NCI-H748 treated with DMSO at 0.1 percent for 48 hours (cell line): ENCODE measurements at places on chromosomes 12 and 14.

- no peak for DNase-seq
Observed at GRCh38 chr12:89250636-89251035, 101.7 kb downstream of the DUSP6 start.

DNA sequence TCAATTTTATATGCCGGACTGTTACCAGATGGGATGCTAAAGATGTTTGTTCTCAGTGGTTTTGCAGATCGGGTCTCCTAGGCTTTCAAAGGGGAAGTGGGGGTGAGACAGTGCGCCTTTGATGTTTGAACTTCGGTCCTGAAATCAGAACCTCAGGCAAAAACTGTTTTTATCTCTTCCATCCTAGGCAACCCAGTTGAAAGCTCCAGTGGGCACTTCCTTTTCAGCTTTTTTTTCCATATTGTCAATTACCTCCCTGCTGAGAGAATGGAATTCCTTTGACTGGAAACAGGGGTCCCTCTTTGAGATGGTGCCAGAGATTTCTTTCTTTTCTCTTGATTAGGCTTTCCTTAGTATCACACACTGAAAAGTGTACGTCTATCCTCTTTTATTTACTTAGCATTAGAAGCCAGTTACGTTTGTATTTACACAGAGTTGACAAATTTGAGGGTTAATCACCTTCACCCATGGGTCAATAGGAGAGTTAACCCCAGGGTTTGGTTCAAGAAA, 40.0 kb downstream of the NUAK1 start:
- no peak for DNase-seq

GRCh38 chr12:81596558-81596957, 162.6 kb downstream of the PPFIA2 start:
- DNase-seq = peak; percentile 51

DNA sequence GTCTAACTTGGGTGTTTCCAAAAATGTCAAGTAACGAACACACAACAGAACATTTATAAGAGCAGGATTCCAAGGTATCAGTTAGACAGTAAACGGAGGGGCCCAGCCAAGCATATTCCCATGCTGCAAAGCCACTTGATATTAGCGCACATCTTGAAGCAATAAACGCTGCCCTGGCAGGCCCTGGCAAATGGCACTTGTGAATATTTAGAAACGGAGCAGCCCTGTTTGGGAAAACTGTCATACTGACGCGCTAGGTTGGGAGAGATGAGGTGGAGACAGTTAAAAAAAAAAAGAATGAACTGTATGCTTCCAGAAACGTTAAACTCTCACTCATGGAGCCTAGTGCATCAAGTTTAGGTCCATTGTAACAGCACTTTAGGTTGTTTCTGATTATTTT, 9.3 kb downstream of the DGLUCY start:
- no peak for DNase-seq

- peak; percentile 11 for DNase-seq
Observed at GRCh38 chr12:3202734-3203446, 125.7 kb downstream of the TSPAN9 start.

GRCh38 chr14:40010961-40011360, 578.7 kb upstream of the FBXO33 start:
- DNase-seq = no peak

DNA sequence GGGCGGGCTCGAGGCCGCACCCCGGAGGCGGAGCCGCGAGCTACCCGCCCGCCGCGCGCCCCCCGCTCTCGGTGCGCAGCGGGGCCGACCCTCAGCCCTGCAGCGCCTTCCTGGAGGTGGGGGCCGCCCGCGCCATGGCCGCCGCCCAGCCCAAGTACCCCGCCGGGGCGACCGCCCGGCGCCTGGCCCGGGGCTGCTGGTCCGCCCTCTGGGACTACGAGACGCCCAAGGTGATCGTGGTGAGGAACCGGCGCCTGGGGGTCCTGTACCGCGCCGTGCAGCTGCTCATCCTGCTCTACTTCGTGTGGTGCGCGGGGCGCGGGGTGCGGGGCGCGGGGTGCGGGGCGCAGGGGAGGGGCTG, at the start of gene P2RX2:
Gene P2RX2, plus strand, starts transcription at position 94 of the 361 bp plus-strand sequence. Its CDS starts 41 bp downstream, at position 135.
- DNase-seq = no peak

DNA sequence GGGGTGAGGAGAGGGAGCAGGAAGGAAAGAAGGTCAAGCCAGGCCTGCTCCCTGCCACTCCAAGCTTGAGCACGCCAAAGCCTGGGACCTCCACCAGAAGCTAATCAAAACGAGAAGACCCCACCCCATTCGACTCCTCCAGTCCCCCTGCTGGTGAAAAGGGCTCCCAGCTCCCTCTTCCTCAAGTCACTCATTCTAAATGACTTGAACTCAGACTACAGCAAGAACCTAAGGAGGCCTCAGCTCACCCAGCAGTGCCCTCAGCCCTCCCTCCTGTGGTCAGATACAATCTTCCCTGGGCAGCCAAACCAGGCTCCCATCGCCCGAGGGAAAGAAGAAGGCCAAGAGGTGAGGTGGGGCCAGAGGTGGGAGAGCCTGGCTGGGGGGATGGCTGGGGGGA, 17.4 kb downstream of the HDAC7 start:
- DNase-seq = no peak

- no peak for DNase-seq
Observed at GRCh38 chr12:28068467-28068866, 95.9 kb upstream of the PTHLH start.

- peak; percentile 20 for DNase-seq
Observed at GRCh38 chr12:95548539-95549391, 2.5 kb downstream of the USP44 start.

- no peak for DNase-seq
Observed at GRCh38 chr12:110813285-110813684, 33.5 kb upstream of the CCDC63 start.

- no peak for DNase-seq
Observed at GRCh38 chr12:15243102-15243501, 21.9 kb upstream of the RERG start.

- DNase-seq = no peak
Observed at GRCh38 chr14:71232506-71232905, 325.2 kb downstream of the PCNX1 start.

DNA sequence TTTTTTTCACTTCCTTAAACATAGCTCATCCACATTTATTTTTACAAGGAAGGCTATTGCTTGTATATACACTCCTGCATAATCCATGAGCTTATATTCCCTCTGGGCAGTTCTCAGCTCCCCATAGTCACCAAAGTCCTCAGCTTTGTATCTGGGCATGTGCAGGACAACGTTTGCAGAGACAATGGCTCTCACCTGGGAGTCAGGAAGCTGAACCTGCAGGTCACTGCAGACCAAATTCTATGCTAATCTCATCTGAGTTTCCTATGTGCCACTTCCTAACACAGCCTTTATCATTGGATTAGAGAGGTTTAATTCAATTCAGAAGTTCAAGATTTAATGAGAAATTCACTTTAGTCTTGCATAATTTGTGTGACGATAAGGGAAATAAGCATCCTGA, 131.5 kb downstream of the KCNK10 start:
- DNase-seq = no peak

DNA sequence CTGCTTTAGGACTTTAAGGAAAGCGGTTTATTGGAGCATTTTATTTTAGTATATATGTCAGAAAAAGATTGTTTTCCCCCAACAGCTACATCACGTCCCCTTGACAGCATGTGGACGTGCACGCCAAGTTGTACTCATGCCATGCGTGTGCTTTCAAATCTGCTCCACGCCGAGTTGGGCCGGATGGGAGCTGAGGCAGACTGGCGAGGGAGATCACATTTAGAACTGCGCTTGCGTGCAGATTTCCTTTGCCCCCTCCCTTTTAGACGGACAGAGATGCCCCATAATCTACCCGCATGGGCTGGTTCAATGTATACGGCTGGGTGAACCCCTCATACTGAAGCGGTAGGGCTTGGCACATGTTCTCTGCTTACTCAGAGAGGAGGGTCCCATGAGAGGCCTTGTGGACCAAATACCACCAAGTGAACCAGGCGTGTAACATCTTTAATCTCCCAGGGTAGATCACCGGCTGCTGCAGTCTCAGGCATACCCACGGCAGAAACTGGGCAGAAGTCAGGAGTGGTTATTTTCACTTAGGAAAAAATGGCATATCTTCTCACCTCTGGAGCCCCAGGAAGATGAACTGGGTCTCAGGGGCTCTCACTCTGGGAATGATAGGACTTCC, 92.1 kb downstream of the ESR2 start:
- DNase-seq = no peak

DNA sequence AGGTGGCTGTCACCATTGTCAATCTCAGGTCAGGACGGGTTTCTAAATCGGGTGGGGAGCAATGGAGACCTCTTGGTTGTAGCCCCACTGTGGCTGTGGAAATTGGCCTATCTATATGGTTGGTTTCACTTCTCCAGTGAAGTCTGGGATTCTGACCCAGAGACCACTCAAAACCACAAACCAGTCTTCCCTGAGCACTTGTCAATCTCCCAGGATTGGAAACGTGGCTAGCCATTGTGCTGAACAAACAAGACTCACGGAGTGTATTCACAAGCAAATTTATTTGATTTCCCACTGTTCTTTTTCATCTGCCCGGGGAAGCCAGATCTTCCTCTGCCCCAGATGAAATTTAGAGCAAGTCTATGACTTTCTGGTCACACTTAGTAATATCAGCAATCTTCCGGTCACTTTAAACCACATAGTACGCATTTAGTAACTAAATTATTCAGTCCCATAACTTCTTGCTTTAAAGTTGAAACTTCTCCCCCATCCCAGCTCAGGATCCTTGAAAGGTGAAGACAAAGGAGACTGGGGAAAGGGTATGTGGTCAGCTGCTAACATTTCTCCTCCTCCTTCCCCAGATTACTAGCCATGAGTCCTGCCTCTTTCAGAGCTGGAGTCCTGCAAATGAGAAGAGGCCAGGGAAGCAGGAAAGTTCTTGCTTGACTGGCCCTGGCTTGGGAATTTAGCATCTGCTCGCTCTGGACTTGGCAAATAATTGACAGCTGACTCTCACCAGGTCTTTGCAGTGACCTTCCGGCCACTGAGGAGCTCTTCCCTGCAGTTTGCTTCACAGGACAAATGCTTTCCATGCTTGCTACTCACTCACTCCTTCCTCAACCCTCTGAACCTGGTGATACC, 123.2 kb upstream of the MAX start:
- DNase-seq = no peak

DNA sequence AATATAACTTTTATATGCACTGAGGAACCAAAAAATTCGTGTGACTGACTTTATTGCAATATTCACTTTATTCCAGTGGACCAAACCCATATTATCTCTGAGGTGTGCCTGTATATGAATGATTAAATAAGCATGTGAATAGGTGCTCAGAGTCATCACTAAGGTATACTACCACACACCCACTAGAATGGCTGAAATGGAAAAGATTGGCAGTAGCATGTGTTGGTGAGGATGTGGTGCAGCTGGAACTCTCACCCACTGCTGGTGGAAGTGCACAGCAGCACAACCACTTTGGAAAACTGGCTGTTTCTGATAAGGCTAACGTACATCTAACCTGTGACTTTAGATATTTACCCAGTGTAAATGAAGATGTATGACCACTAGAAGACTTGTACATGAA, 36.8 kb downstream of the GOLGA5 start:
- no peak for DNase-seq

DNA sequence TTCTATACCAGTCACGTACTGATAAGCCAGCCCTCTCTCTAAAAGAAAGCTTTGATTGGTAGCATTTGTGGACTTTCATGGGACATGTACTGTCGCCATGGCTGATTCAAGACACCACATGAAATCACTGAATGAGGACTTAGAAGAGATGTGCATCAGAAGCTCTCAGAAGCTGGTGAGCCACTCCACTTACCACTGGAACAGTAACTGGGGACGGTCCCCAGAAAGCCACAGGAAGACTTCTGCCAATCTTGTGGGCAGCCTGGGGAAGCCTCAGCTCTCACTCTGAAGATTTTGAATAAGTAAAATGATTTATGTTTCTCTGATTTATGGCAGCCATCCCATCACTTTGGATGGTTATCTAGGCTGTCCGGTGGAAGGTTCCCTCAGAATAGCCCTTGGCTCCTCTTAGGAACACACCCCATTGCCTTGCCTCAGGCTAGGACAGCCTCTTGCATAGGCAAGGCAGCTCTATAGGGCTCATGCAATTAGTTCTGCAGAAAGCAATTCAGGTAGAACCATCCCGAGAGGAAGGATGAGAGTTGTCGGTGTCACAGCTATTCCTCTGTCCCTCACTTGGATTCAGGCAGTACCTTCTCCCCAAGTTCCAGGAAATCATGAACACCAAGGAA, 9.8 kb downstream of the DHRS1 start:
- DNase-seq = no peak

GRCh38 chr14:22610931-22611330, 12.8 kb downstream of the ABHD4 start:
- DNase-seq = no peak

DNA sequence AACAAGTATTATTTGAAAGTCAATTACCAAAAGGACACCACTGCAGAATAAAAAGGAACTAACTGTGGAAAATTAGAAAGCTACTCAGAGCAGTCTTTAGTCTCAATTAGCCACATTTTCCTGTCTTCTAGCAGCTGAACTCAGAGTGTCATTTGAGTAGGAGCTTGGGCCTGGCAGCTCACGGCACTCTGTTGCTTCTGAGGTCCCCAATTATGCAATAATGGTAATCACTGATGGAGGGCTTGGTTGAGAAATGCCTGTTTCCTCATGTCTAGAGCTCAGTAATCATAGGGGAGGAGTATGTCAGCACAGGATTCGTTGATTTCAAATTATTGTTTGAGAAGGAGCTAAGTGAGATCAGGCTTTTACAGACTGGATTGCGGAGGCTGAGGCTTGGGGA, 108.6 kb downstream of the VRK1 start:
- no peak for DNase-seq

GRCh38 chr12:115752913-115753726, 524.4 kb downstream of the MED13L start:
- peak; percentile 67 for DNase-seq

- DNase-seq = no peak
Observed at GRCh38 chr12:84811291-84811690, 101.3 kb downstream of the SLC6A15 start.

GRCh38 chr12:80589077-80589476, 118.4 kb upstream of the MYF6 start:
- DNase-seq = no peak

DNA sequence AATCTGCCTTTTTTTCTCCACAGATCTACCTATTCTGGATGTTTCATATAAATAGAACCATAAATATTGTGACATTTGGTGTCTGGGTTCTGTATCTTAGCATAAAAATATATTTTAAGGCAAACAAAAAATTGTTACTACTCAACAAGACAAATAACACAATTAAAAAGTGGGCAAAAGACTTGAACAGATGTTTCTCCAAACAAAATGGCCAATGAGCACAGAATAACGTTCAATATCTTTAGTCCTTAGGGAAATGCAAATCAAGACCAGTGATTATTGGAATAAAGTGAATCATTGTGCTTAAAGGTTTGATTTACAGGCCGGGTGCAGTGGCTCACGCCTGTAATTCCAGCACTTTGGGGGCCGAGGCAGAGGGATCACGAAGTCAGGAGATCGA, 1331.3 kb downstream of the AACS start:
- no peak for DNase-seq
